ENCODE measurements at places on chromosomes 7 and 10. TPM values are rescaled to one million over a fixed set of nuclear protein-coding genes. Genes with fewer than 3 reads are reported as not detected.

CRPPA gene
- total RNA-seq = 1.0 TPM

ELOVL3 gene
- total RNA-seq = not detected

ASIC3 gene
- total RNA-seq = 1.3 TPM

ATOH7 gene
- total RNA-seq = not detected

PDK4 gene
- total RNA-seq = 308 TPM

DNA sequence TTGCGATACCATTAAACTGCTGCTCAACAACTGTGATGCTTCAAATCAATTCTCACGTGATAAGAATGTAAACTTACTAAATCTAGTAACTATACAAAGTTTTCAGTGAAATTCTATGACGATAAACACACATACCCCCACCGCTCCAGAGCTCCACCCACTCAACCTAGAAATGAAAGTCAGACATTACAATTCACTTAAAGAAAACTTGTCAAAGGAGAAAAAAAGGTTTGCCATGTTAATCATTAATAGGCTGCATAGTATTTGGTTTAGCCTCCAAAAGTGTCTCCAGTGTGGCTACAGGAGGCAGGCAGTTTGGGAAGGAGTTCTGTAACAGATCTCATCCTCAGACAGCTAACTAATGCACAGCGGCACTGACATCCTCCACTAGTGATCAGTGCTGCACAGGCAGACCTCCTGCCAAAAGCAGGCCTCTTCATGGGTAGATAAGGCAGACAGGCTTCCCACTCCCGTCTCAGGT lies 3.1 kb downstream of the HERPUD2 start:
- no peak overlapping the region for H3K4me3 ChIP-seq
- H3K27me3 ChIP-seq = no peaks in the 10 kb centered on the region
- DNase-seq = peak; percentile 11
- H3K27ac ChIP-seq = no peak overlapping the region

DNA sequence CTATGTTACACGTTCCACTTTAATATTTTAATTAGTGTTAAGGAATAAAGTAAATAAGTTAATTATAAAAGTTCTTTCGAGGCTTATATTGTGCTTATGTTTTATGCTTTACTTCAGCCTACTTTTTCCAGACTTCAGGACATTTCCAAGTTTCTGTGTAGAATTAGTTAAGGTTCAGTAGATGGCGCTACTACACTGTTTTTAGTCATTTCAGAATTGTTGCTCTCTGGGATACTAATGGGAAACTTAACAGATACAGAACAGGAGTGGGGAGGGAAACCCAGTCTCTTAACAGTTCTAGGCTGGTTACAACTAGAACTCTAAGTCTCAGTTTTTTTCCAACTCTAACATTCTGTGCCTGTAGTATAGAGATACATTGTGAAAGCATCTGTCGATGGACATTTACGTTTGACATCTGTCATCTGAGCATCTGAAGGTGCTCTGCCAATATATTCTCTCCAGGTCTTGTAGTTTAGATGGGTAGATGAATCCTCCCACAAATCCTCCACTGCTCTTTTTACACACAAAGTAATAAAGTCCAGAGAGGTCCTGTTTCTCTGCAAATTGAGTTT lies 56.8 kb upstream of the FAM171A1 start:
- H3K27me3 ChIP-seq = no peaks in the 10 kb centered on the region
- H3K27ac ChIP-seq = no peak overlapping the region
- no peak overlapping the region for H3K4me3 ChIP-seq
- H3K4me1 ChIP-seq = no peaks in the 10 kb centered on the region

DNA sequence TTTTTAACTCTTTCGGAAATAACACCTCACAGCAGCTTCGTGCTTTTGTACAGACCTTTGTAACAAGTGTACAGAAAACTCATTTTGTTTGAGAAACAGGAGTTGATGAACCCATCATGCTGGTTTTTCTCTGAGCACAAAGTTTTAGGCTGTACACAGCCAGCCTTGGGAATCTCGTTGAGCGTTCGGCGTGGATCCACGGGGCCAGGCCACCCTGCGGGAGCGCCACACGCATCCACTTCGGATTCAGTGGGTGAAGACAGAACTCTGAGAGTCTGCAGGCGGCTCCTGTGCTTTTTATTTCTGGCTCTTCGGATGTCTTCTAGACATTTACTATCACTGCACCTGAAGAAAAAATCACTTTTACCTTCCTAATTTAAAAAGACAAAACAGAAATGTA lies 131.2 kb downstream of the SMURF1 start:
- no peaks in the 10 kb centered on the region for H3K36me3 ChIP-seq
- no peak overlapping the region for H3K27ac ChIP-seq
- no peak for DNase-seq
- no peaks in the 10 kb centered on the region for H3K27me3 ChIP-seq
- no peaks in the 10 kb centered on the region for H3K4me1 ChIP-seq

GRCh38 chr7:50632561-50633413 lies 67.6 kb upstream of the DDC start:
- no peak overlapping the region for H3K4me3 ChIP-seq
- no peaks in the 10 kb centered on the region for H3K27me3 ChIP-seq
- no peaks in the 10 kb centered on the region for H3K36me3 ChIP-seq
- H3K27ac ChIP-seq = peak overlapping the region; percentile 7

GRCh38 chr10:69583106-69583505 lies 9.9 kb upstream of the NEUROG3 start:
- H3K4me1 ChIP-seq = no peaks in the 10 kb centered on the region
- no peaks in the 10 kb centered on the region for H3K27me3 ChIP-seq
- no peaks in the 10 kb centered on the region for H3K36me3 ChIP-seq
- no peak overlapping the region for H3K27ac ChIP-seq
- no peak for DNase-seq

DNA sequence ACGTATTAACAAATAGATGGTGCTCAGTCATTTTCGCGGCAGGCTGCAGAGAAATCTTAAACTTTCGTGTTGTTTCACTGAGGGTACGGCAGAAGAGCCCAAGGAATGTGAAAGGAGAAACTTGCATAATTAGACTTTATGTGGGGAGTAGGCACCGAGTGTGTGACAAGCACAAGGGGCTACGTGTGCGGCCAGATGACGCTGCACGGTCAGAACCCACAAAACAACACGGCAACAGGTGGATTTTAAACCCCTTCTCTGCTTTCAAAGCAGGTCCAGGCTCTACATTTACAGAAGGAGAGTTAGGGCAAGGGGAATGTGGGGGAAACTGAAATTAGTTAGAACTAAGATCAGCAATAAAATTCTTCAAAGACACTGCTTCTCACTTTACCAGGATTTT lies 392 bp upstream of the UCN3 start:
- peaks cover 9% of the 10 kb centered on the region for H3K4me1 ChIP-seq
- no peak overlapping the region for H3K4me3 ChIP-seq
- no peak overlapping the region for H3K27ac ChIP-seq
- no peaks in the 10 kb centered on the region for H3K27me3 ChIP-seq

DNA sequence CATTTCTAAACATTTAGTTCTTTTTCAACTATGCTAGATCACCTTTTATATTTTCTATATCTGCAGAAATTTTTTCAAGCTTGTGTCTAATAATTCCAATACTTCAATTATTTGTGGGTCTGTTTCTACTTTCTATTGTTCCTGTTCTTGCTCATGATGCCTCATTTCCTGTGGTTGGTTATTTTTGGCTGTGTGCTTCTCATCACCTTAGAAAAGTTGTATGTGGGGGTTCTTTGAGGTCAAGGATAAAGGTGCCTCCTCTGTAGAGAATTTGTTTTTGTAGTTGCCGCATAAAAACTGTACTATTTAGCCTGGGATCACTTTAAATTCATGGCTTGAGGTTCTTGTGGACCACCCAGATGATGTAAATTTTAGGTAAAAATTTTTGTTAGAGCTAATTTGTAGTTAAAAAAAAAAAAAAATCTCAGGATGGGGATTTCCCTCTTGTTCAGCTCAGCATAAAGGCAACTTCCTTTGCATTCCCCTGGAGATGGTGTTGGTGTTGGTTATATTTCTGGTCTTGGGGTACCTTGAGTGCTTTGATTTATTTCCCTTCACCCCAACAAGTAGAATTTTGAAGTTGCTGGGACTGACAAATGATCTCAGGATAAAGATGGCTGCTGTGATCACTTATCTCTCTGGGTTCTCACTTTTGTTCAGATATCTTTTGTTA lies 27.0 kb upstream of the JAZF1 start:
- no peaks in the 10 kb centered on the region for H3K4me1 ChIP-seq
- H3K27ac ChIP-seq = no peak overlapping the region

GRCh38 chr10:5741276-5741675 lies 56.6 kb downstream of the TASOR2 start:
- no peak overlapping the region for H3K4me3 ChIP-seq
- H3K4me1 ChIP-seq = no peaks in the 10 kb centered on the region
- no peaks in the 10 kb centered on the region for H3K27me3 ChIP-seq
- H3K27ac ChIP-seq = no peak overlapping the region

DNA sequence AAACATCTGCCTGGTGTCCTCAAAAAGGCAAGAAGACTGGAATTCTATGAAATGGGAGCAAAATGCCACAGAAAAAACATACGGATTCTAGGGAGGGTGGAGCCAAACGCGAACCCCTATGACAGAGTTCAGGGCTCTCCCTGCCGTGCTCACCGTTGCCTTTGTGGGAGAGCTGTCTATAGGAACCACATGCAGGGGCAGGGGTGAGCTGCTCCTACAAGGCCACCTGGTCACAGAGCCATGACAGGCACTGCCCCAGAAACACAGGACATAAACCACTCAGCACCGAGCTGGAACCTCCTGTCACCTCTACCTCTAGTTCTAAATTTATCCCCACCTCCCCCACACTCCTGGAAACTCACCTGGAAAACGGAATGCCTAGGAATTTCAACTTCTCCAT lies 155.1 kb upstream of the ZNF32 start:
- no peaks in the 10 kb centered on the region for H3K27me3 ChIP-seq
- H3K4me3 ChIP-seq = no peak overlapping the region
- no peak overlapping the region for H3K27ac ChIP-seq

GRCh38 chr7:30736291-30736690 lies 15.6 kb upstream of the INMT start:
- no peak overlapping the region for H3K27ac ChIP-seq
- no peaks in the 10 kb centered on the region for H3K4me1 ChIP-seq
- H3K4me3 ChIP-seq = no peak overlapping the region
- no peak for DNase-seq

DNA sequence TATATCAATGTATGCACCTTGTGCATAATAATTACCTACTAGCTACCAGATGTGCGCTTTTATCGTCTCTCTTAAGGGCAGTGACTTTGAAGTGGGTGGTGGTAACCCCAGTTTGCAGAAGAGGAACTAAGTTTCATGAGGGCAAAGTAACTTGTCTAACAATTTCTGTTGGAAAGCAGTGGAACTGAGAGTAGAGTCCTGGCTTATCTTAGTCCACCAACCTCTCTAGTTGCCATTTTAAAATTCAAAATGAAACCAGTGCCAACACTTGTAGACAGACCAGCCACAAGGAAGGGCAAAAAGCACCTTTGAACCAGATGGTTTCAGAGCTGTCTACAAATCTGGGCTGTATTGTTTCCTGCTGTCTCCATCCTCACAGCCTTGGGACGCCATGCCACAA lies 32.0 kb upstream of the RBM20 start:
- H3K4me1 ChIP-seq = no peaks in the 10 kb centered on the region
- H3K4me3 ChIP-seq = no peak overlapping the region
- H3K36me3 ChIP-seq = no peaks in the 10 kb centered on the region
- H3K27ac ChIP-seq = no peak overlapping the region
- no peak for DNase-seq

DNA sequence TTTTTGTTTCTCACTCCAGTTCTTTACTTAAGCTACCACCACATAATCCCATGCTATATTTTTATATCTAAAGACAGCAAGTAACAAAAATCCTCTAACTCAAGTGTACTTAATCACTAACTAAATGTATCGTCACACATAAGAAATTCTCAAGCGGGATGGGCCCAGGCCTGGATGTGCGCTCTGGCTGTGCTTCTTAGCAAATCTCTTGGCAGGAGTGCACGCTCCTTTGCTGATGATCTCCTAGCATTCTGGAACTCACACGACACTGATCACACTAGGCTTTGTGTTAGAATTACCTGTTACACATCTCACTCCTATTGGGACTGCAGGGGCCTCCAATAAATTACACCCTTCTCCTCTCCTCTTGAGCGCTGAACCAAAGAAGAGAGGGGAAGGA lies 46.7 kb upstream of the CALD1 start:
- no peak overlapping the region for H3K27ac ChIP-seq
- DNase-seq = no peak
- H3K27me3 ChIP-seq = no peaks in the 10 kb centered on the region
- H3K4me1 ChIP-seq = no peaks in the 10 kb centered on the region

DNA sequence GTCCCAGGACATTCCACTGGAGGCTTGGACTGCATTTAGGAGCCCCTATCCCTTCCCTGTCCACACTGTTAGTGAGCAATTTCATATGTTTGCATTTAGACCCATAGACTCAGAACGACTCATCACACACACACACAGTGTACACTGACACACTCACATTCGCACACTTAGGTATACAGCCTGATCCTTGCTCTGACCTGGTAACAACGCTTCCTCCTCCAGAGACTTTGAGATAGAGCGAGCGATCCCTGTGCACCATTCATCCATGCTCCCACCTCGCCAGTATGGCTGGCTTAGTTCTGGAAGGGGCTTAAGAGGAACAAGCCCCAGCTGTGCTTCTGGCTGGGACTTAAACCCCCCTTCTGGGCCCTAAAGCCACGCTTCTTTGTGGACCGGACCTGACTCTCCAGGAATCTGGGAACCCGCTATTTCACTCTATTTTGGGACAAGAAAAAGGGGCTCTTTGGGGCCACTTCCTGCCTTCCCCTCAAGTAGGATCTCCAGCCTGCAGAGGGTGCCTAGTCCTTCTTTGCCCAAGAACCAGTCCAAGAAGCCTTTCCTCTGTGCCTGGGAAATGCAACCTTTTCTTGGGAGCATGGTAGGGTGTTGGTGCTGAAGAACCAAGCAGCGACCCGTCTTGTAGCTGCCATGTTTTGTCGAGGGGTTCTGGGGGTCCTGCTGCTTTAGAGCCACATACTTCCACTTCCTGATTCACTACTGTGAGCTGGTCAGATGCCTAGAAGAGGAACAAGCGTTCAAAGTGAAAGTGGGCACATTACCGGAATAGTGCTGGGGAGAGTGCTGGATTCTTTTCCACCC lies 1.1 kb upstream of the HOXA13 start:
- H3K36me3 ChIP-seq = no peaks in the 10 kb centered on the region
- no peak for DNase-seq
- peaks cover 49% of the 10 kb centered on the region for H3K4me1 ChIP-seq

DNA sequence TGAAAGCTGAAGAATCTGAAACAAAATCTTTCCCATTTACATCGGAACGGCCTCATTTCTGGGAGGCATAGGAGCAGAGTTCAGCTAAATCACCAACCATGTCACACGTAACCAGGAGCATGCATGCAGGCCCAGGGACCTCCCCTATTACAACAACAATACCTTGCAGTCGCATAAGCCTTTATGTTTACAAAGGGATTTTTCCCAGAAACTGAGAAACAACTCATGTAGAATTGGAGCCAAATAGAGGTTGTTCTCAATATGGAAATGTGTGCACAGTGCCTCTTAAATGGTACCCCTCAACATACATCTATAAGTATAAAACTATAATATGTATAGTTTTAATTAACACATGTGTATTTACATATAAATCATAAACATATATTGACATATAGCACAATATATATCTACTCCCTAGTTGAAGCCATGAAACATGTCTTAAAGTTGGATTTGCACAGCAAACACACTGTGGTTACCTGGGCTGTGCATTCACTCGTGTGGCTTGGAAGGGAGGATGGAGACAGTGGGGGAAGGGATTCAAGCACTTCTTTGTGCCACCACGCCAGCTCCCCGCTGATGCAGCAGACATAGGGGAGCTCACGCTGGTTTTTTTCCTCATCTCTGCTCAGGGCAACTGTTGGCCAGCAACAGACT lies 35.0 kb upstream of the DGKI start:
- no peak overlapping the region for H3K4me3 ChIP-seq
- no peak overlapping the region for H3K27ac ChIP-seq
- H3K27me3 ChIP-seq = no peaks in the 10 kb centered on the region
- peaks cover 7% of the 10 kb centered on the region for H3K36me3 ChIP-seq
- no peak for DNase-seq
